ENCODE measurements at places on chromosomes 11 and 22. TPM values are rescaled to one million over a fixed set of nuclear protein-coding genes. Genes with fewer than 3 reads are reported as not detected.

The FGF19 gene
- 0.35 TPM for total RNA-seq

GRCh38 chr11:113715882-113716625, 9.9 kb upstream of the TMPRSS5 start:
- DNase-seq = no peak

The TRPC6 gene
- total RNA-seq = not detected

DNA sequence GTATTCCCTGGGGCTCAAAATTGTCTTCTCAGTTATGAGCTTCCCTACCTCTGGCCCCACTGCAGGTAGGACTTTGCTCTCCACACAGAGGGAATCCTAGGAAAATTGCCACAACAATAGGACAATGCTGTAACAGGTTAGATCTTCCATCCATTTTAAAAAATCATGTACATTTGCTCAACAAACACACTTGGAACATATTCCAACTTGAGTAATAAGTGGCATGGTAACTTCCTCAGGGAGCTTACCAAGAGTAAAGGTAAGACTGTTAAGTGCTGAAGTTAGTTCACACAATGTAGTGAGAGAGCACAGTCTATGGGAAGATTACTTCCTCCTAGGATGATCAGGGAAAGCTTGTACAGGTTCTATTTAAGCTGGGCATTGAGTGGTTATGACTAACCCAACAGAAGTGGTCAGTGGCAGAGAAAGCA, 78.9 kb upstream of the BIRC3 start:
- no peak for DNase-seq

DNA sequence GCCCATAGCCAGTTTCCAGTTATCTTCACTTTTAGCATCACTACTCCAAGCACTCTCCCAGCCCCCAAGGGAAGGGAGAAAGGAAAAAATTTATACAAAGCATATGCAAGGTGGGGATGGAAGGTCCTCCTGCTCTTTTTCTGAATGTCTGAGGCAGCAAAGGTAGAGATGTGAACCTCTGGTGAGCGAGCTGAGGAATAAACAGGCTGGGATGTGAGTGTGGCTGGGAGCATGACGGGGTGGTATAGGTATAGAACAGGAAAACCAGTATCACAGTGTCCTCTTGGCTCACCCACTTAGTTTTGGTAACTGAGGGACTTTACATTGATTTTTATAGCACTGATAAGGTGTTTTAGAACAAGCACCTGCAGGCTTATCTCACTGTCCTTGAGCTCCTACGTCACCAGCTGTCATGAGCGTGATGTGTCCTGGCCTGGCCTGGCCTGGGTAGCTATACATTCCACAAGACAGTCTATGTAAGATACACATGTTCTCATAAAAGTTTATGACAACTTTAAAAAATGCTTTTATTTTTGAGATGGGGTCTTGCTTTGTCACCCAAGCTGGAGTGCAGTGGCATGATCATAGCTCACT, 10.3 kb upstream of the POLD3 start:
- no peak for DNase-seq

The CECR2 gene
- 0.23 TPM for total RNA-seq

The OR51I1 gene
- total RNA-seq = not detected

- DNase-seq = no peak
These were observed 6.1 kb downstream of the TMEM132A start for GRCh38 chr11:60930394-60930793.

Measured in activated T-cell treated with anti-CD3 and anti-CD28 coated beads, Interleukin-2, amount 50 U/mL, for 72 hours (primary cell).